ENCODE measurements at places on chromosomes 3 and 15.

DNA sequence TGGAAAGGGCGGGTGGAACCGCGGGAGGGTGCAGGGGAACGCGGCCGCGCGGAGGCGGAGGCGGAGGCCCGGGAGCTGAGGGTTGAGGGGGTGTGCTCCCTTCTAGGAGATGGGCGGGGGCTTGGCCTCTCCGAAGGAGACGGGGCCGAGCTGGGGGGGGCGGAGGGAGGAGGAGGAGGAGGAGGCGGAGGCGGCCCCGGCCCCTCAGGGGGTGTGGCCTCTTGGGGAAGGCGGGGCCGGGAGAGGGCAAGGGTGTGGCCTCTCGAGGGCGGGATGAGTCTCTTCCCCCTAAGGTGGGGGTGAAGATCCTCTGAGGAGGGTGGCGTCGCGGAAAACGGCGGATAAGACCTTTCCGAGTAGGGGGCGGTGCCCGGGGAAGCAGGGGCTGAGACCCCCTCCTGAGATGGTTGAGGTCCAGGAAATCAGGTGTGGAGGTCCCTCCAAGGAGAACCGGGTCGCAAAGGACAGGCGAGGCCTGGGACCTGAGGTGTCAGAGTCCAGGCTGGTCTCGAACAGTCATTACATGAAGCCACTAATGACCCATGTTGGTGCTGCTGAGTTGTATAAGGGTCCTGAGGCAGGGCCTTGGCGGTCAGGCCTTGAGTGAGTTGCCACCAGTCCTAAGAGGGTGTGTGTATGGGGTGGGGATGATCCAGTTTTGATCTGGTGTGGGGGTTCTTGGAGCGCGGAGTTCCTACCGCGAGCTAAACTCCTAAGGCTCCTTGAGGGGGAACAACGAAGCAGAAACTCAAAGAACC lies 759 bp downstream of the WDR6 start:
- peak; percentile 74 for DNase-seq

DNA sequence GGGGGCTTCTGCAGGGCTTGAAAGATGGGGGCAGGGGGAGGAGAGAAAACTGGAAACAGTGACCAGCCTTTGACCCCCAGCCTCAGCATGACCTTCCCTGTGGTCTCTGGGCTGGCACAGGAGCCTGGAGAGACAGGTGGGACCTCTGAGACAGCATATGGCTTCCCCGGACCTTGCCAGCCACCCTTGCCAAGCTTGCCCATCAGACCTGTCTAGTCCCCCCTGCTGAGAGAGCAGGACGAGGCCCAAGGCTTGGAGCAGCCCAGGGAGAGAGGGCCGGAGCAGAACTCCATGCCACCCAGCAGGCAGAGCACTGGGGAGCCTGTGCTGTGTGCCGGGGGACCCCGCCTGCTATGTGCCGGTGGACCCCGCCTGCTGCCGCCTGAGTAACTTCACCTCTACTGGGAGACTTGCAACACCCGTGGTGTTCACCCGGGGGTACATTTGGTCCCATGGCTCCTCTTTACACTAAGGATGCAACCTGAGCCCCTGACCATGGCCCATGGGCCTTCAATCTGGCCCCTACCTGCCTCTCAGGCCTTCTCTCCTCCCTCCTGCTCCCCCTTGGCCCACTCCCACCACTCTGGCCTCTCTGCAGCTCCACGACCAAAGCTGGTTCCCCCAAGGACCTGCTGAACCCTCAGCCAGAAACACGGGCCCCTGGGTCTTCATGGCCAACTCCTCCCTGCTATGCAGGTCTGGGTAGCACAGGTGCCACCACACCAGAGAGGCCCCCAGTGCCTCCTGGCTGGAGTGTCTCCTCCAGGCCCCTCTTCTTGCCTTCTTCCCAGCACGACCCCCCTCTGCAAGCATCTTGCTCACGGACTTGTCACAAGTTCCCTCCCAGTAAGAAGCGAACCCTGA lies 21.1 kb upstream of the SLC41A3 start:
- no peak for DNase-seq

DNA sequence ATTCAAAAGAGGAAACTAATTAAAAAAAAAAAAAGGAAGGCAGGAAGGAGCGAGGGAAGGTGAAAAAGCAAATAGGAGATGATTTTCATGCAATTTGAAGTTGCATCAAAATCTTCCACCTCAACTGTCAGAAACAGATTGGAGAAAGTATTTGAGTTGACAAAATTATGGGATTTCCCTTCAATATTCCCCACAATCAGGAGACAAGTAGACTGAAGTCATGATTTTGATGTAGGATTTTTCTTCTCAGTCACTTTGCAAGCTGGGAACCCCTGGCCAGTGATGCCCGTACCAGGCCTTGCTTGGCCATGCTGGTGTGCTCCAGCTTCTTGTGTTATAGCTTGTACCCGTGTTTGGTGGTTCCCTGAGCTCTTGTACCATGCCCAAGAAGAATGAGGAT lies 854.5 kb upstream of the CFAP20DC start:
- no peak for DNase-seq

DNA sequence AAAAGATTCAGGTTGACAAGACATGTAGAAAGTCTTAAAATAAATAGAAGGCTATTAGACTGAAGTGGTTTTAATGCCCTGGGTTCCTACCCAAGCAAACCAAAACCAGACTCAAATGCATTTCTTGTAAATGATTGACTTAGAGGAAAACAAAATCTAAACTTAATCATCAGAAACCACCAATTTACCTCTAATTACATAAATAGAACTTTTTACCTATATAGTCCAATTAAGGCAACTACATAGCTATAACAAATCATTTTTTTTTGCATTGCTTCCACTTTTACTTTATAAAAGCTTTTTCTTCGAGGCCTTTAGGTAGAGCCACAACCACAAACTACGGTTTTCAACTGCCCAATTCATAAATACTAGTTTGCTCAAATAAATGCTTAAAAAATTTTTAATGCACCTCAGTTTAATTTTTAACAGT lies 231.3 kb upstream of the ARHGEF26 start:
- DNase-seq, result no peak

GRCh38 chr15:60382773-60383674 lies 14.8 kb downstream of the ANXA2 start:
- no peak for DNase-seq

DNA sequence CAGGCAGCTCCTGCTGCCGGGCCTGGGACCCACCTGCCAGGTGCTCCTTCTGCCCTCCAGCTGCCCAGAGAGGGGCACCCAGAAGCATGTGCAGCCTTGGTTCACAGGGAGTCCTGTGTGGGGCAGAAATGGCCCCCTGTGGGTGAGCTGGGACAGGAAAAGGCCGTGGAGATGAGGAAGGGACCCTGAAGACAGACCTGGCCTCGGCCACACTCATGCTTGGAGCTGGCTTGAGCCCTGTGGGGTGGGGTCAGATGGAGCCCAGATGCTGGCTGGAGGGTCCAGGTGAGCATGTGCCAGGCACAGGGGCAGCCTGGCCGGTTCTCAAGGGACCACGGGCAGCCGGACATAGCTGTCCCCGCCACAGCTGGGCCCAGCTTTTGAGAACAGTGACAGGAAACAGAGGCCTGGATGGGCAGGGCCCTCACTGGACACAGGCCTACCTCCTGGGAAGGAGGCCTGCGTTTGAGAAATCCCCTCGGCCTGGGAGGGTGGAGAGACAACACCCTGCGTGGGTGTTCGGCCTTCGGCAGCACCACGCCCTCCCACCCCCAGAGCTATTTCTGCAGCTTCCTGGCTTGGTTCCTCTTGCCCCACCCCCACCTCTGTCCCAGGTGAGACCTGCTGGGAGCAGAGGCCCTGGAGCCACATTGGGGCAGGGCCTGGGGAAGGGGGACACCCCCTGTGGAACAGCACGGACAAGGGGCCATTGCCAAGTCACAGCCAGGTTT lies 132.6 kb upstream of the MEF2A start:
- no peak for DNase-seq

- DNase-seq, result no peak
Observed at GRCh38 chr3:128374746-128375445, 91.8 kb downstream of the DNAJB8 start.

- no peak for DNase-seq
Observed at GRCh38 chr3:44050101-44050500, 191.6 kb upstream of the TOPAZ1 start.

GRCh38 chr3:32502946-32503286 lies 264 bp upstream of the CMTM6 start:
- no peak for DNase-seq

- DNase-seq, result no peak
Observed at GRCh38 chr3:43874290-43874689, 183.6 kb downstream of the ABHD5 start.

DNA sequence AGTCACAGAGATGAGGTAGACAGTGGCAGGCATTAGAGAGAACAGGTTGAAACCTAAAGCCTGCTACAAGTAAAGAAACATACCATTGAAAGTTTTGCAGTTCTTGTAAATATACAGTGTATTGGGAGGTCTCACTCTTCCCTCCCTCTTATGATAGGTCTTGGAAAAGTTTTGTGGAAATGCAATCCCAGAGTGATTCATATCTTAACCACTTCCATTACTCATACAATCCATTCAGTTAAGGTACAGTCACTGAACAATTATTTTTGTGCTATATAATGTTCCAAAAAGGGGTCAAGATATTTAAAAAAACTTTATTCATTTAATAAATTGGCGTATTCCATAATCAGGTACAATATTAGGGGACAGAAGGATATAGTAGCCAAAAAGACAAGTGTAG lies 737.7 kb upstream of the ALCAM start:
- DNase-seq, result no peak

- DNase-seq, result no peak
Observed at GRCh38 chr3:72265256-72266015, 480.5 kb upstream of the PROK2 start.

DNA sequence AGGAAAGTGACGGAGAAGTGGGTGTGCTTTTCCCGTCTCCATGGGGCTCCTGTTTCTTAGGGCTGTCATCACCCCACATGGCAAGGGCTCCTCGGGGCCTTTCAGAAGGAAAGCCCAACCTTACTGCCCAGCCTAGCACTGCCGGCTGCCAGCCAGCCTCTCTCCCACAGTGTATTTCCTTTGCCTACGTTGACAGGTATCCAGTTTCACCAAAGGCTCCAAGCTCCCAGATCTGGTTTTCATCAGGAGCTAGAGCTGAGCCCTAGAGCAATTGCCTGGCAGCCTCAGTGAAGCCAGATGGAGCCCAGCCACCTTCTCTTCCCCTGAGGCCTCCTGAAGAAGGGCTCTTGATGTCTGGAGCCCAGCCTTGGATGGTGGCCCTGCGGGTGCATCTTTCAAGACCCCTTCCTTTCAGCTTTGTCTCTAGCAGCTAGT lies 20.2 kb downstream of the CRABP1 start:
- DNase-seq, result no peak

DNA sequence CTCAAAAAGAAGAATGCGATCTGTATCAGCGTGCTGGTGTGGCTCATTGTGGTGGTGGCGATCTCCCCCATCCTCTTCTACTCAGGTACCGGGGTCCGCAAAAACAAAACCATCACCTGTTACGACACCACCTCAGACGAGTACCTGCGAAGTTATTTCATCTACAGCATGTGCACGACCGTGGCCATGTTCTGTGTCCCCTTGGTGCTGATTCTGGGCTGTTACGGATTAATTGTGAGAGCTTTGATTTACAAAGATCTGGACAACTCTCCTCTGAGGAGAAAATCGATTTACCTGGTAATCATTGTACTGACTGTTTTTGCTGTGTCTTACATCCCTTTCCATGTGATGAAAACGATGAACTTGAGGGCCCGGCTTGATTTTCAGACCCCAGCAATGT lies 1.3 kb downstream of the P2RY1 start:
- DNase-seq, result no peak

- no peak for DNase-seq
Observed at GRCh38 chr3:106194726-106195125, 325.9 kb upstream of the CBLB start.

DNA sequence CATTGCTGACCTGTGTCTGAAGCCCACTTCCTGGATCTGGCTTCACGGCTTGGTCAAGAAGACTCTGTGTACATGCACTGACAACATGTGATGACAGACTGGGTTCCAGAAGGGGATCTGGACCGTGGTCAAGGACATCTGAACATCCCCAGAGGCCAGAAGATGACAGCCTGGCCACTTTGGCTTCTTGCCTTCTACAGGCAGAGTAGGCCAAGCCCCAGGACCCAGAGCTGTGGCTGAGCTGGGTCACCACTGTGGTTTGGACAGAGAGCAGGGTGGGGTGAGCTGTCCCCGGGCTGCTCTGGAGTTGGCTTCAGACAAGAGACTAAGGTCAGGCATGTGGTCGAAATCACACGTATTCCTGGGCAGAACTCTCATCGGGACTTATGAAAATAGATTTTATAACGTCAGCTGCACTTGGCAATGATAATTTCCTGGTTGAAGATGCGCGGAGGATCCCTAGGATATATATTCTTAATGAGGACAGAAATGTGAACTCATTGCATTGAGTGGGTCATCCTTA lies 114.1 kb upstream of the FRMD4B start:
- DNase-seq, result no peak

DNA sequence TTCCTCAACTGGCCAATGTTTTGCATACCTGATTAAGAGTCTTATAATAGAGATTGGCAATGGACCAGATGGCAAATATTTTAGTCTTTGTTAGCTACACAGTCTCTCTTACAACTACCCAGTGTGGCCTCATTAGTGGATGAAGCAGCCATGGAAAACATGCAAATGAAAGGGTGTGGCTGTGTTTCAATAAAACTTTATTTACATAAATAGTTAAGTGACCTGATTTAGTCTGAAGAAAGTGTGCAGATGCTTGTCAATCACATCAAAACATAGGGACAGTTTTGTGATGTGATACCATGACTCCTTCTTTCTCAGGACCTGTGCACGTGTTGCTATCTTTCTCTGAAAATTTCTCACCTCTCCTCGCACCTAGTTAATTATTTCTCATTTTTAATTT lies 309.8 kb upstream of the GRM7 start:
- no peak for DNase-seq

DNA sequence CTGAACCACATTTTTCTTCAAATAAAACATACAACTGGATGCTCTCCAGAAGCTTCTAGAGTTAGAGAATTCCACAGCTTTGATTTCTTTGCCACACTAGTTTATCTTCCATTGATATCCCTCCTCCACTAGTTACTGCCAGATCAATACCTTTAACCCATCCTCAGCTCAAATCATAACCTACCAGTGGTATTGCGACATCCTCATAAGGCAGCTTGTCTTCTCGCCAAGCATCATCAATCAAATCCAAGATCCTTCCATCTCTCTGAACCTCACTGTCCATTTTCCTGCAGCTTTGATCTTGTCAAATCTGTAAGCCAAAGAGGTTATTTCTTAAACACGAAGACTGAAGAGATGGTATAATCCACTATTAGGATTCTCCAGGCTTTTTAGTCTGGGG lies 3.2 kb downstream of the ANAPC13 start:
- DNase-seq, result no peak

- no peak for DNase-seq
Observed at GRCh38 chr15:67383899-67384298, 129.3 kb downstream of the IQCH start.

DNA sequence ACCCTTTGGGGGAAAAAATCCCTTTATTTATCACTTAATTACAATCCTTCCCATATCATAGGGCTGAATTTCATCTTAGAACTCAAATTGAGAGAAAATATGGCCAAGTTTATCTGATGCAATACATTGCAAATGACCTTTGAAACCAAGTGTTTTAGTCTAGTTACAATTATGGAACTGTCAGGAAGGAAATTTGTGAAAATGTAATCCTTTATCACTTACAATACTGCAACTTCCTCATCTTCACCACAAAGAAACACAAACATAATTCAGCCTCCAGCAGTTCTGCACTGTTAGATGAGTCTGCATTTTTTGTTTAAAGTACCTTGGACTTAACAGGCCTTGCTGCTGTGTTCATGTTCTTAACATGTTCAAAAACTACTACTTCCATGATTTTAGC lies 4.6 kb downstream of the CCPG1 start:
- no peak for DNase-seq

- no peak for DNase-seq
Observed at GRCh38 chr3:52295671-52296208, 8.1 kb downstream of the GLYCTK start.
